NB4 (cell line): ENCODE measurements at places on chromosomes 16 and 17.

DNA sequence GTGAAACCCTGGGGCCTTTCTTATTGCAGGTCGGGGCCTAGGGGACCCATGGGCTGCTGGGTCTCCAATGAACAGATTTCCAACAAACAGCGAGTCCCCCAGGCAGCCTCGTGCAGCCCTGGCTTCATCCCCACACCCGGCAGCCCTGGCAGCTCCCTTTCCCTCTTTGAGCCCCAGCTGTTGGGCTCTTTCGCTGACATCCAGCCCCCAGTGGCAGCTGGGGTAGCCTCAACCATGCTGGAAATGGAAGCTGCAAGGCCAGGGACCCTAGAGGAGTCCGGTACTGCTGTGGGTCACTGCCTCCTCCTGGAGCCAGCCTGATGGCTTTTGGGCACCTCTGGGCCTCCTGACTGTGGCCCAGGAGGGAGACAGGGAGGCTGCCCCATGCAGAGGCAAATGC, 5.9 kb downstream of the RPUSD1 start:
- DNase-seq: no peak

DNA sequence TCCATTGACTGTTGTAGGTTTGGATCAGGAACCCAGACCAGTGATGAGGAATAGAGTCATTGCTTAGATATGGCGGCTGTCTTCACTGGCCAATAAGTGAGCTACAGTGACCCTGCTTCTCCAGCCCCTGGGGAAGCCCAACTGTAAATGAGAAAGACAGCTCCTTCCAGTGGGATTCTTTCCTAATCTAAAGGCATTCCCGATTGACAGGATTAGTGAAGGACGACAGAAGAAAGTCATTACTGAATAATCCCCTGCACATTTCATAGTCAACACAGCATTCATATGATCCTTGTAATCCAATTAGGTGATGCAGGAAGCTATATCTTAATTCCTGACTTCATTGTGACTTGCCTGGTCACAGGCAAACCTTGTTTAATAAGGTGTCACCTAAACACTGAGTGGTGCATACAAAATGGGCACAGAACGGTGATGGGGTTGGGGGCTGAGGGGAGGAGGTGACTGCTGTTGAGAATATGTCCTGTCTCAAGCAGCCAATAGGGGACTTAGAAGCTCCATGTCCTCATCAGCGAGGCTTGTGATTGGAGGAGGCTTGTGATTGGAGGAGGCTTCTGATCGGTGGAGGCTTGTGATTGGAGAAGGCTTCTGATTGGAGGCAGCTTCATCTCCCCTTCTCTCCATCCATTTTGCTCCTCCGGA, 242.6 kb downstream of the XYLT1 start:
- DNase-seq: peak; percentile 23

DNA sequence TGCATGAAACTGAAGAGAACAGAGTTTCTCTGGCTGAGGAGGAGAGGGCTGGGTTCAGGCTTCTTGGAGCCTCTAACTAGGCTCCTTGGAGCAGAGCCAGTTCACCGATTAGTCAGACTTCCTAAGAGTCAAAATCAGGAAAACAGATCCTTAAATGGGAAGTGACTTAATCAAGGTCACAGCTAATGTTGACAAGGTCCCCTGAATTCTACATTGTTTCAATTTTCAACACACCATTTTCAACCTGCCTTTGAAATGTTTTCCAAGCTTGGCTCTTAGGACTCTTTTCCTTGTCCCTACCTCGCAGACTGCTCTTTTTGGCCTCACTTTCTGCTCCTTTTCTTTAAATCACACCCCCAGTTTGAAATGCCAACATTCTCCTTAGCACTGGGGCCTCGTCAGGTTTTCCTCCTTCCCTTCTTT, 16.3 kb downstream of the MYL4 start:
- no peak for DNase-seq

GRCh38 chr17:75032720-75033280, 14.0 kb downstream of the ATP5PD start:
- no peak for DNase-seq

DNA sequence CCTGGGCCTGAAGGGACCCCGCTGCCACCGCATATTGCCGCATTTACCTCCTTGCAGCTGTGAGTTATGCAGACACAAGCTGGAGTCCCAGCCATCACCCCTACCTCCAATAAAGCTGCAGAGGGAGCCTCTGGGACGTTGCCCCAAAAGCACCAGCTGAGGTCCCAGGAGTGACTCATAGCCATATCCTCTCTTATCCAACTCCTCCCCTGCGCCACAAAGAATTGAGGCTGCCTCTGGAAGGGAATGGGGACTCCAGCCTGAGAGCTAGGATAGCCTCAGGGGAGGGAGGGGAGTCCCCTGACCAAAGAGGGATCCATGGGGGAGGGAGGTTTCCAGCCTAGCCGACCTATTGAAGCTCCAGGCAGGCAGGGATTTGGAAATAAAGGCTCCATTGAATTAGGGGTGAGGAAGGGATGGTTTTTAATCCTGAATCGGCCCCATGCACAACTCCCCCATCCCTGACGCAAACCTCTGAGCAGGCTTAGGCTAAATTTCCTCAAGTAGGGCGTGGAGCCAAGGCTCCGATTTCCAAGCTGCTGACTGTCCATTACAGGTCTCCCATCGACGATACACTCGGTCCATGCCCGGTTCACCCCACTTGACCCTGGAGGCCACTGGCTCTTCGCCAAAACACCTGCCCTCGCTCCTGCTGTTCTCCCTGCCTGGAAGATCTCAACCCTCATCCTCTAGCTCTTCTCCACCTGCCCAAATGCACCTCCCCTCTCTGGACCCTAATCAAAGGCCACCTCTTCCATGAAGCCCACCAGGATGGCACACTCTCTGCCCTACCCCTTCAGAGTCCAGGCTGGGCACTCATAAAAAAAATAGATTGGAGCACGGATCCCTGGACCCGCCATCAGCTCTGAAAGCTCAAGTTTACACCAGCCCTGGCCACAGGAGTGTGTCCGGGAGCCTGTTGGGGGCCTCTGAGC, 27.5 kb downstream of the PIMREG start:
- peak; percentile 57 for DNase-seq

- DNase-seq: peak; percentile 88
Observed at GRCh38 chr16:4328046-4328781, 12.3 kb downstream of the GLIS2 start.

DNA sequence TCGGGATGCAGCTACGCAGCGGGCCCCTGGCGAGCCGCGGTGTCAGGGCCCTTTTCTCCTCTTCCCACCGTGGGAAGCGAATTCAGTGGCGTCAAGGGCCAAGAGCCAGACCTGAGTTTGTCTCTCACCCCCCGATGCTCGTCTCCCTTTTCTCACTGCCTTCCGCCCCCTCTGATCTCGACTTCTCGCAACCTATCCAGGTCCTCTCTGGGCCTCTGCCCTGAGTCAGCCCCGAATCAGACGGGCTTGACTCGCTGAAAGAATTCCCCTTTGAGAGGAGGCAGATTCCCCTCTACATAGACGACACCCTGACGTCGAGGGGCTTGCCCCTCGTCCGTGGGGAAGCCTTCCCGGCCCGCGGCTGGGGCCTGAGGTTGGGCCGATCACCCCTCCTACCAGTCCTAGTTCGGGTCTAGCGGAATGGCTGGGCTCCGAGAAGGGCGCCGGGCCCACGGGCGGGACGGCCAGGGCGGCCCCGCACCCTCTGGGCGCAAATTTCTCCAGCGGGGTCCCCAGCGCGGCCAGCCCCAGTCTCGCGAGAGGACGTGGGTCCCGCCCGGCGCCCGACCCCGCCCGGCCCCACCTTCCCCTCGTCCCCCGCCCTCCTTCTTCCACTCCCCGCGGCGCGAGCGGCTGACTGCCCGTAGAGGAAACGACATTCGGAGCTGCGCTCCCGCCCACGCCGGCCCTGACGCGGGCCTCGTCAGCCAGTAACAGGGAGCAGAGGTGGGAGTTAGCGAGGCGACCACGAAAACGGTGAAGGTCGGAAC, at the start of gene GGNBP2:
Gene GGNBP2, plus strand, starts transcription at position 613 of the 770 bp plus-strand sequence. CDS start 806 bp downstream, outside the sequence.
- DNase-seq: peak; percentile 97

- peak; percentile 86 for DNase-seq
Observed at GRCh38 chr16:81444448-81445121, at the start of gene CMIP. CMIP (plus strand) TSS chr16:81444808.

DNA sequence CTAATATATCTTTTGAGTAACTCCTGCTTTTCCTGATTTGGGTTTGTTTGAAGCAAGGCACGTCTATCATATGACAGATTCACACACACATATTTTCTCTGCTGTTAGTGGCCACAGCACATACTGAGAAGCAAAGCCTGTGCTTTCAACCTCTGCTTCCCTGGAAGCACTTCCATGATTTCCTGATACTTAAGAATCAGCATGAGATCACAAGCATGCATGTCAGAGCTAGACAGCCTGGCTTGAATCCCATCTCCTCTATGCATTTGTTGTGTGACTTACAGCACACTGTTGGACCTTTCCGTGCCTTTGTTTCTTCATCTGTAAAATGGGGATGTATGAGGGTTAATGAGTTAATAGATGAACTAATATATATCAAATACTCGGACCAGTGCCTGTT, 151.1 kb upstream of the NOL11 start:
- DNase-seq: no peak

DNA sequence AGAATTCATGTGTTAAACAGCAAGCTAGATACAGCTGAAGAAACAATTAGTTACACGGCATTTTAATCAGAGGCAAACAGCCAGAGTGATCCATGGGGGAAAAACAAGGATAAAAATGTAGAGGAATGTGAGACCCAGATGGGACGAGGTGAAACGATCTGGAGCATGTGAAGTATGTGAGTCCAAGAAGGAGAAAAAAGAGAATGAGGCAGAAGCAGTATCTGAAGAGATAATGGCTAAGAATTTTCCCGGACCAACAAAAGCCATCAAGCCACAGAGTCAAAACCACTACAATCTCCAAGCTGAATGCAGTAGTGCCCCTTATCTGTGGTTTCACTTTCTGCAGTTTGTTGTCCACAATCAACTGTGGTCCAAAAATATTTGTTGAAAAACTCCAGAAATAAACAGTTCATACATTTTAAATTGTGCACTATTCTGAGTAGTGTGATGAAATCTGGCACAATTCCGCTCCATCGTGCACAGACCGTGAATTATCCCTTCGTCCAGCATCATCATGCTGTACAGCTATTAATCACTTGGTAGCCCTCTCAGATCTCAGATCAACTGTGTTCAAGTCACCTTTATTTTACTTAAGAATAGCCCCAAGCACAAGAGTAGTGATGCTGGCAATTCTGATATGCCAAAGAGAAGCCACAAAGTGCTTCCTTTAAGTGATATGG, 18.8 kb downstream of the MYH10 start:
- no peak for DNase-seq

GRCh38 chr17:74821655-74822334, 37.9 kb downstream of the GRIN2C start:
- no peak for DNase-seq
